ENCODE measurements at places on chromosomes 5 and 9. TPM values are rescaled to one million over a fixed set of nuclear protein-coding genes. Genes with fewer than 3 reads are reported as not detected.
A peak's percentile ranks its signal among the peaks of the same experiment; 100 is the strongest.

GRCh38 chr9:136947028-136947891 lies 2.2 kb downstream of the C8G start:
- peak; percentile 56 for DNase-seq

GRCh38 chr9:99235926-99236634 lies 14.0 kb downstream of the SEC61B start:
- DNase-seq = no peak

DNA sequence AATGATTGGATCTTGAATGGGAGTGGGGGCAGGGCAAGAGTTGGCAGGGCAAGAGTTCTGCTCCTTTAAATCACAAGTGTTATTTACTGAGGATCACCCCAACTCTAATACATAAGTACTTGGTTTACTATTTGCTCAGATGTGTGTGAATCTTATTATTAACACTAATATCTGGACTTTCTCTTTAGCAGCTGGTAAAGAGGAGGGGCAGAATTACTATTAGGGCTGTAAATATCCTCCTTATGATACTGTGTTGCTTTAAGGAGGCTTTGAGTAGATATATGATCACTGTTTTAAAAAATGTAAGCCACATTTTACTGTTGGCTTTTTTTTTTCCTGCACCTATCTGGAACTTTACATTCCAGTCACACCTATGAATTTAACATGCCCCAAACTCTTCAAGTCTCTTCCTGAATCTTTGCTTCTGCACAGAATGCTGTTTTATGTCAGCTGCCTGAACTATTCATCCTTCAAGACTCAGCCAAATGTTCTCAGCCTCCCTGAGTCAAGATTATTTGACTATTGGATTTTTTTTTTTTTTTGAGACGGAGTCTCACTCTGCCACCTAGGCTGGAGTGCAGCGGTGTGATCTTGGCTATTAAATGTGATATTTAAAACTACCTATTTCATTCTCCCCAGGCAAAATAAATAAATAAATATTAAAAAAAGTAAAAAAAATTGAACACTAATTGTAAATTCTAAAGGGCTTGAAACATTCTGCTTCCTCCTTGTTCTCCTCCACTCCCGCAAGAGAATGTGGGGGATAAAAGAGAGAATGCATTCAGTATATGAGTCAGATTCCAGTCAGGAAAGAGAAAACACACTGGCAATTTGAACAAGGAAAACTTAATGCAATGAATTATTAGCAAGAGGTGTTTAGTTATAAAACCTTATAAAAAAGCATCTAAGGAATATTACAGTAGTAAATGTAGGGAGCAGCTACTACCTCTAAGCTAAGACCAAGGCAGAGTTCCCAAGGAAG lies 99.3 kb downstream of the FOCAD start:
- DNase-seq = no peak

DNA sequence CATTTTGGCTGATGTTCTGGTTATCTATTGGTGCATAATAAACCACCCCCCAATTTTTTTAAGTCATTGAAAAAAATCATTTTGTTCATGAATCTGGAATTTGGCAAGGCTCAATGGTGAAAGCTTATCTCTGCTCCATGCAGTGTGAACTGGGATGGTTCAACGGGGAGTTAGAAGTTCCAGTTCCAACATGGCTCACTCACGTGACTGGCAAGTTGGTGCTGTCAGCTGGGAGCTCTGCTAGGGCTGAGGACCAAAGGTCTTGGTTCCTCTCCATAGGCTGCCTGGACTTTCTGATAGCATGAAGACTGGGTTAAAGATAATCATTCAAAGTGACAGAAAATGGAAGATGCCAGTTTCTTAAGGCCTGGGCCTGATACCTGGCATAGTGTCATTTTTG lies 3.1 kb upstream of the SPATA24 start:
- no peak for DNase-seq

DNA sequence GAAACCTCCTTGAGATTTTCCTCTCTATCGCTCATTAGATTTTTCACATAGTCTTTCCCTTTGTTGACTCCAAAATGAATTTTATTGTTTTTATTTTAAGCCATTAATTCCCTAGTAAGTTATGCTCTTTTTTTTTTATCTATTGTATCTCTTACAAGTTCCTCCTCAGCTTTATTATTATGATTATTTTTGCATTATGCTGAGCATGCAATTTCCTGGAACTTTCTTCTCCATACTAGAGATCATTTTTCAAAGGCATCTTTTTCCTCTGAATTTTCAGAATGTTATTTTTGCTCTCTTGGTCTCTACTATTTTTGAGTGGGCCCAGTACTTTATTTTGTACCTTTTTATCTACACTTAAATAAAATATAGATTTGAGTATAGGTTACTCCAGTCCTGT lies 376.6 kb upstream of the SEMA6A start:
- DNase-seq = no peak

- DNase-seq = no peak
These were observed 5.2 kb upstream of the FCN2 start for GRCh38 chr9:134875371-134875770.

DNA sequence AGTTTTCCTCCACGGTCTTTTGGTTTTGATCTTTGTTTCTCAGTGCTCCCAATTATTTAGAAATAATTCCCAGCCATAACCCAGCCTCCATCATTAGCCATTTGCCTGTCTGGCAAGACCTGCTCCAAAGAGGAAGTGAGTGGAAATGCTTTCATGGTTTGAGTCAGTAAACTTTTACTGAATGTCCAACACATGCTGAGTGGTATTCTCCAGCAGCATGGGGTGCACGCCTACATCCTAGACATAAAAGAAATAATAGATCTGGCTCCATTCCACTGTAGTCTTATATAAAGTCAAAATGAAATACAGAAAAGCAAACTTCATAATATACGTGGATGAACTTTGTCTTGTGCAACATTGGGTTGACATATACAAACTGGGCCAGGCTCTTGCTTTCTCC lies 757.2 kb downstream of the TLE1 start:
- peak; percentile 31 for DNase-seq

The SPINK4 gene
- not detected for total RNA-seq

- no peak for DNase-seq
These were observed 74.5 kb downstream of the FBXO38 start for GRCh38 chr5:148458036-148458888.

DNA sequence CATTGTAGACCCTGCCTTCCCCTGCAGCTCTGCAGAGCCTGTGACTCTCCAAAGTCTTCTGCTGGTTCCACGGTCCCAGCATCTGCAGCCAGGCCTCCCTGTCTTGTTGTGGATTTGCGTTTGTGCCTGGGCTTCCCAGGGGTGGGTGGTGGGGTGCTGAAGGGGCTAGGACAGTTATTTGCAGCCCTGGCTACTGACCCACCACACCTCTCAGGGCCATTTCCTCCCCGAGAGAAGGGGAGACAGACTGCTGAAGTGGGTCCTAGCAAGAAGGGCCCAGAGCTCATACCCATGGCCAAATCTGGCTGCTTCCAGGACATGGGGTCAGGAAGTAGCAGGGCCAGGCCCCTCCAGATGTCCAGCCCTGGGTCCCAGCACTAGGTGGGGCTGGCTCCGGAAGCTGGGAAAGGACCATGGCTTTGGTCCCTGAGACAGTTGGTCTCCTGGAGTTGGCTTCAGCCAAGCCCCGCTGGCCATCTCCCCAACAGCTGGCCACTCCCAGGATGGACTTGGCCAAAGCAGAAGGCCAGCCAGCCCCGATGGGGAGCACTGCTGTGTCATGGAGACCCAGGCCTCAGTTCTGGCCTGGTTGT lies 26.3 kb downstream of the GSN start:
- DNase-seq = no peak

The TARS1 gene
- total RNA-seq = 112 TPM

The SPATA31A3 gene
- total RNA-seq = not detected

The CSNK1G3 gene
- total RNA-seq = 86.6 TPM

The CTSL gene
- total RNA-seq = 70.1 TPM

- DNase-seq = no peak
These were observed 33.2 kb upstream of the CSF1R start for GRCh38 chr5:150119421-150120061.

- DNase-seq = no peak
These were observed 181.1 kb downstream of the TRIM32 start for GRCh38 chr9:116868201-116868600.

The DEPDC1B gene
- total RNA-seq = 10.5 TPM

The IQGAP2 gene
- 32.8 TPM for total RNA-seq

DNA sequence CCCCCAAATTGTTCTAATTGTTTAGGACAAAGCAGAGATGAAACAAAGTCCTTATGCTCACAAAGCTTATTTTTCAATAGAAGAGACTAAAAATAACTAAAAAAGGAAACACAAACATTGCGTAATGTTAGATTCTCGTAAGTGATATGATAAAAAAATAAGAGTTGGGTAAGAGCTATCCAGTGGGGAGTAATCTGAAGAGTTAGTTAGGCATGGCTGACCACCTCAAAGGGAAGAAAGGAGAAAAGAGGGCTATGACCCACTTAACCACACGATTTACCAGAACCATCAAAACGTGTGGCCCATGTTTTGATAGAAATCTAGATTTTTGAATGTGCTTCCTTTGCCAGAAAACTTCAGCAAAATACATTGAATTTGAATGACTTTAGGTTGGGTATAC lies 1296.8 kb upstream of the NUDT12 start:
- DNase-seq = no peak
